ENCODE measurements at places on chromosomes 1 and 21. TPM values are rescaled to one million over a fixed set of nuclear protein-coding genes. Genes with fewer than 3 reads are reported as not detected.

DNA sequence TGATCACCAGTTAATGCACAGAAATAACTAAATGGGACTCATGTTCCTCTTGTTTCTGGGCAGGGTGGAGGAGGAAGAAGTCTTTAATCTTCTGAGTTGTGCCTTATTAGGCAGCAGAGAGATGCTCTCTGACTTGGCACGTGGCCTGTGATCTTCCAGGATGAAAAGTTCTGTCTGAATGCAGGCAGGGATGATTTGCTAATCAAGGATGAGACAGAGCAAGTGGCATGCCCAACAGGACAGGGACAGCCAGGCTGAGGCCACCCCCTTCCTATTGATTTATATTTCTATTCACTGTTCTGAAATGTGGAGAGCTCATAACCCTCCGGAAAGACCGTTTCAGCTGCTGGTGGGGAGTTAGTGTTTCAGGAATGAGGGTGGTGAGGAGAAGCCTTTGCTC lies 477.8 kb upstream of the CAMK1G start:
- no peak for DNase-seq

DNA sequence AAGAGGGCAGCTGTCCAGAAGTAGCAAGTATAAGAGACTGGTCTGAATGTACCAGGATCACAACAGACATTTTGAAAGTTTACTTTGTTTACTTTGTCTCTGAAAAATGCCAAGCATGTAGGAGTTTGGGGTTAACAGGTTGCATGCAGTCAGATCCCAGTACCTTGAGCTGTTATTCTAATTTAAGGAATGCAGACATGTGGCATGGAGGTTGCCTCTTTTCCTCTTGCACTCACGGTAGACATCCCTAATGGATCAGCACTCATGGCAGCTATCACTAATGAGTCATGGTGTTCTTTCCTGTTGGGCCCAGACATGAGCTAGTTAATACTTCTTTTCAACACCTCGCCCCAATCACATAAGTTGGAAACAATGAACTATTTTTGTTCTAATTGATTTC lies 67.3 kb downstream of the GADD45A start:
- no peak for DNase-seq

- peak; percentile 55 for DNase-seq
Measured at GRCh38 chr1:65343286-65343685, 33.9 kb downstream of the DNAJC6 start.

Gene FPGT
- 16.1 TPM for total RNA-seq

All from HFFc6 (cell line).